HEK293T (cell line): ENCODE measurements at places on chromosomes 5 and 9.

- no peak for DNase-seq
Observed at GRCh38 chr5:132413567-132413966, 44.1 kb downstream of the SLC22A5 start.

- no peak for DNase-seq
Observed at GRCh38 chr5:149993471-149993870, 7.0 kb downstream of the TIGD6 start.

DNA sequence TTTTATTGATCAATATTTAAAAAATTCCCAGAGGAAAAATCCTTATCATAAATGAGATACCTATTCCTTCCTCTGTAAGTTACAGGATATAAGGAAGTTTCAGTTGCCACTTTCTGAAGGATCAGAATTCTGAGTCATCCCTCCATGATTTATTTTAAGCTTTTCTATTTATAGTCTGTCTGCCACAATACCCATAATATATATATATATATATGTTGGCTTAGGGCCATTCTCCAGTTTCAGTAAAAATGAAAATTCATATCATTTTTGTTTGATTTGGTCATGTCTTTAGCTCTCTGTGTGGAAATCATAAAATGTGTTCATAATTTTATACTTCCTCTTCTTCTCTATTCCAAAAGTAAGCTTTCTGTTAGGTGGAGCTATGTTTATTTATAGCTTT lies 215.8 kb upstream of the CYLC2 start:
- DNase-seq = no peak

DNA sequence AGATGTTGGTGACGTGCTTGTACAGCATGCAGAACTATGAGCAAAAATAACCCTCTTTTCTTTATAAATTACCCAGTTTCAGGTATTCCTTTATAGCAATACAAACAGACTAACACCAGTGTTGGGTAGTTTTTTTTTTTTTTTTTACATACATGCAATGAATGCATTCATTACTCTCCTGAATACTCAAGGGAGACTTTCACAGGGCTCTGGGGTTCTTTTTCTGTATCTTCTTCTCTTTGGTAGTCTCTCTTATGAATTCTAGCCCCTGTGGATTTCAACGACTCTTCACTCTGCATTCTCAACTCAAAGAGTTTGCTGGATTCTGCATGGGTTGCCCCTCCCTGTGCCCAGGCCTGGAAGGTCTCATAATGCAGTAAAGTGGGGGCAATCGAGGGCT lies 27.8 kb downstream of the PTTG1 start:
- DNase-seq = no peak

- no peak for DNase-seq
Observed at GRCh38 chr9:70410368-70410767, 4.1 kb downstream of the KLF9 start.

- no peak for DNase-seq
Observed at GRCh38 chr9:121357011-121357410, 13.0 kb downstream of the STOM start.

DNA sequence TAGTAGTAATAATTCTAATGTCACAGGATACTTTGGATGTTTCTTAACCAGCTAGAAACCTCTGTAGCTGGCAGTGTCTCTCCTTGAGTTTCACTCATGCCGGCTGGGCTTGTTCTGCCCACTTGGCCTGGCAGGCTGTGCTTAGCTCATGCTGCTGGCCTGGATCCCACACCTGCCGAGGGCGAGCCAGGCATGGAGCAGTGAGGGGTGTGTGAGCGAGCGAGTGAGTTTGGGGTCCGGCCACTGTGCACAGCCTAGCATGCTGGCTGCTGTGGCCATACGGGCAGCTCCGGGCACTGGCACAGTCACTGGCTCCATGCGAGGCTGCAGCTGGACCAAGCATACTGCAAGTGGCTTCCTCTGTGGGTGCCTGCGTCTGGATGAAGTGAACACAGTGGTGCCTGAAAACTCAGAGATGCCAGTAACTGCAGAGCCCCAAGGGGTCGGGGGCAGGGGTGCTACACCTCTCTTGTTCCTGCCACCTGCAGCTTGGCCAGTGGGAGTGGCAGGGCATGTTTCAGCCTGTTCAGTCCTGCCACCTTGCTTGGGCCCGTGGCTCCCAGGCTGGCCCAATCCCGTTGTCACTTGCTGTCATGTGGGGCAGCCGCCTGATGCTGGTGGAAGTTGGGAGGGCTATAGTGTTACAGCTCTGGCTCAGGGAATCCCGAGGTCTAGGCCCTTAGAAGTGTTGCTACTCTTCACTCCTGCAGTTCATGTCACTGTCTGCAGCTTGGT lies 9.9 kb downstream of the FSD1L start:
- DNase-seq = no peak

- no peak for DNase-seq
Observed at GRCh38 chr9:92612292-92612691, 57.6 kb downstream of the IPPK start.

GRCh38 chr5:88660264-88660946 lies 222.6 kb downstream of the MEF2C start:
- DNase-seq = no peak

GRCh38 chr9:14584571-14584970 lies 108.7 kb downstream of the ZDHHC21 start:
- no peak for DNase-seq

DNA sequence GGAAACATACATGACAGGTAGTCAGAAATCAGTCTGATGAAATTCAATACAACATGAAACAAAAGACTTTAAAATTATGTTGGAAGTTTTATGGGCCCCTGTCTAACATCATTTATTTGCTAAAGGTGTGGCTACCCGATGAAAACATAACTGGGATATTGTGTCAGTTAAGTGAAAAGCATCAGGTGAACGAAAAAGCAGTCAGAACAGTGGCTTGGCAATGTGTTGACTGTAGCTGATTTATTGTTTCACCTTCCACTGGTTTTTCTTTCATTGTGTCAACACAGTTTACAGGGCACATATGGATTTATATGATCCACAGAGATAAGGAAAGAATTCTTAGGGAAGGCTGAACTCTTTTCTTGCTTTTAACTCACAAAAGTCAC lies 429.6 kb upstream of the ZNF608 start:
- DNase-seq = no peak

GRCh38 chr9:16898464-16898863 lies 28.0 kb upstream of the BNC2 start:
- DNase-seq = no peak

GRCh38 chr9:127977884-127978647 lies 2.7 kb downstream of the EEIG1 start:
- DNase-seq = no peak

DNA sequence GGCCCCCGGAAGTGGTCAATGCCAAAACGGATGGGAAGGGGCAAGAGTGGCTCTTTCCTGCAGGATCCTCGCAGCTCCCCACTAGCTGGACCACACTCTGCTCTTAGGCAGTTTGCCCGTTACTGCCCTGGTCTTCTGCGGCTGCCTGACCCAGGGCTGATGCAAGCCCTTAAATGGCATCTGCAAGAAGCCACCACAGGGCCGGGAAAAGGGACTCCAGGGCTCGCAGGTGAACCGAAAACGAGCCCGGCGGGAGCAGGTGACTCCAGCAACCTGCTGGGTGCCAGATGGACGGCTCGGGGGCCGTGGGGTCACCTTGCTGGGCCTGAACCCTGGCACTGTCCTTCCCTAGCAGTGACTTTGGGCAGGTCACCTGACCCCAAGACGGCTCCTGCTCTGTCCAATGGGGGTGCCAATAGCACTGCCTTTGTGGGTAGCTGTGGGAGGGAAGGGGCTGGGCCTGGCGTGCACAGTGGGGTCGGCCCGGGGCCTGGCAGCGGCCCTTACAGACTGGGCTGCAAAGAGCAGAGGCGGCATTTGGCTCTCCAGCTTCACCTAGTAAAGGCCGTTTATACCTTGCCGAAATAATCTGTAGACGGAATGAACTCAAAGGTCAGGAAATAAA lies 1.3 kb downstream of the TMEM250 start:
- DNase-seq = no peak

- DNase-seq = no peak
Observed at GRCh38 chr9:88052321-88052965, 78.1 kb upstream of the CDK20 start.

- DNase-seq = no peak
Observed at GRCh38 chr9:108544866-108545265, 310.9 kb downstream of the ACTL7B start.

GRCh38 chr5:131104169-131104808 lies 60.8 kb downstream of the HINT1 start:
- no peak for DNase-seq

DNA sequence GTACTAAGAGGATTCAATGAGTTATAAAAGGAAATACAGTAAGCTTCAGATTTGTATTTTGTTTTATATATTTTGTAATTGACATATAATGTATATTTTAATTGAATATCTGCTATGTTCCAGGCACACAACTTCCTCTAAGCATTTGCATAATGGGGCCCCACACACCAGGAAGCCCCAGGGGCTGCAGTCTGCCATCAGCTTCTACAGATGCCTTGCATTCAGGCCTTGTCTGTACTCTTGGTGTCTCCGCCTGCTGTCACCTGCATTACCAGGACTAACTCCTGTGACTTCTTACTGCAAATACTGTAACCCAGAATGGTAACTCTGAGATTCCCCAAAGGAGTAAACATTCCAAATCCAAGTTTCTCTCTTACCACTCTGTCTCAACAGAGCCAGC lies 20.6 kb downstream of the ARL15 start:
- DNase-seq = no peak

DNA sequence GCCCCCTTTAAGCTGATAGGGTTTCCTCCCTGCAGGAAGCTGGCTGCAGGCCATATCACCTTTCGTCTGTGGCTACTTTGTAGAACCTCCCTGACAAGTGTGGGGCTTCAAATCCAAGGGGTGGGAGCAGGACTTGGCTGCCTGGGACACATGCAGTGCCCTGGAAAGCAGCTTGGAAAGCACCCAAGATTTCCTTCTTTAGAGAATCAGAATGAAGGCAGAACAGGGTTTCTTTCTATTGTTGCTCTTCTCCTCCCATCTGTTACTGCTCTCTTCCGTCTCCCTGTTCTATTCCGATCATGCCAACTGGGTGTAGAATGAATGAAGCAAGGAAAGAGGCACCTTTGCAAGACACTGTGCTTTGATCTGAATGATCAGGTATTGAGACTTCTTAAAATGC lies 282.2 kb downstream of the MED10 start:
- no peak for DNase-seq

- no peak for DNase-seq
Observed at GRCh38 chr9:22401671-22402070, 45.0 kb upstream of the DMRTA1 start.

- DNase-seq = no peak
Observed at GRCh38 chr9:105854026-105854782, 159.9 kb downstream of the TMEM38B start.

GRCh38 chr9:21239911-21240310 lies at the start of gene IFNA14:
Gene IFNA14 (minus strand): TSS chr9:21240005. CDS start chr9:21239935, 70 bp downstream.
- DNase-seq = no peak

DNA sequence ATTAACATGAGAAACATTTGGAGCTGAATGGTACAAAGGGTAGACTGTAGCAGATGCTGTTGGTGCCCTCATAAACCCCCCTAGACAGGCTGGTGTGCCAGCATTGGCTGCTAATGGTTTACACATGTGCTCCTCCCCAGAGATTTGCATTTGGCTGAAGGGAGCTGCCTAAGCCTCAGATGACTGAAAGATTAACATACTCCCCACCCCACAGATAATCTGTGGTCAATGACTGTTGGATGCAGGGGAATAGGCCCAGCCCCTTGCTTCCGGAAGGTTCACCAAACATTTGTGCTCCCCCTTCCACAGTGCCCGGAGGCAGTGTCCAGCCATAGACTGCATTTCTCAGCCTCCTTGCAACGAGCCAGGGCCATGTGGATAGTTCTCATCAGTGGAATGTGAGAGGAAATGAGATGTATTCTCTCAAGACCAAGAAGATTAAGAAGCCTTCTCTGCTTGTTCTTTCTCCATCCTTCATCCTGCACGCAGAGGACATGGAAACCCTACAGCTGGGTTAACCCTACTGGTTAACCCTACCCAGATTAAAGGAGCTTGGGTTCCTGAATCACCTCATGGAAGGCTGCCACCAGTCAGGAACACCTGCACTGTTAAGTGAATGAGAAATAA lies 79.6 kb downstream of the PHAX start:
- DNase-seq = no peak

DNA sequence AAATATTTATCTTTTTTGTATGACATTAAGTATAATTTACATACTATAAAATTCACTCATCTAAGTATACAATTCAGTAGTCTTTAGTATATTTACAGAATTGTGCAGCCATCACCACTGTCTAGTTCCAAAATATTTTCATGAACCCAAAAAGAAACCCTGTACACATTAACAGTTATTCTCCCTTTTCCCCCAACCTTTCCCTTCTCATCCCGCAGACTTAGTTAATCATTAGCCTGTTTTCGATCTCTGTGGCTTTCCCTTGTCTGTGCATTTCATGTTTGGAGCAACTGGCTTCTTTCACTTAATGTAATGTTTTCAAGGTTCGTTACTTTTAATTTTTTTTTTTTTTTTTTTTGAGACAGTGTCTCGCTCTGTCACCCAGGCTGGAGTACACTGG lies 37.5 kb downstream of the MTREX start:
- no peak for DNase-seq

DNA sequence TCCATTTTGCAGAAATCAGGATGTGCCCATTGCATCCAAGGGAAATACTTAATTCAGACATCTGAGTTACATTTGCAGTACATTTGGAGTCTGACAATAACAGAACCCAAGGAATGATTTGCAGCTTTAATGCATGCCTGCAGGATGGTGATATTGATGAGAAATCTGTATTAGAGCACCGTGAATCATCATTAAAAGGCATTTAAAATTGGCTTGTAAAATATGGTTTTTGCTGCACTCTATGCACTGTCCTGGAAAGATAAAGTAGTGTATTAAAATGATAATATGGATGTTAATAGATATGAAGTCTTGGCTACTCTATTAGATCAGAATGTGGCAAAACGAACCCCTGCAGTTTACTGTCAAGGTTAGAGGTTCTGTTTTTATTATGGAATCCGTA lies 556.9 kb downstream of the MAT2B start:
- DNase-seq = no peak

DNA sequence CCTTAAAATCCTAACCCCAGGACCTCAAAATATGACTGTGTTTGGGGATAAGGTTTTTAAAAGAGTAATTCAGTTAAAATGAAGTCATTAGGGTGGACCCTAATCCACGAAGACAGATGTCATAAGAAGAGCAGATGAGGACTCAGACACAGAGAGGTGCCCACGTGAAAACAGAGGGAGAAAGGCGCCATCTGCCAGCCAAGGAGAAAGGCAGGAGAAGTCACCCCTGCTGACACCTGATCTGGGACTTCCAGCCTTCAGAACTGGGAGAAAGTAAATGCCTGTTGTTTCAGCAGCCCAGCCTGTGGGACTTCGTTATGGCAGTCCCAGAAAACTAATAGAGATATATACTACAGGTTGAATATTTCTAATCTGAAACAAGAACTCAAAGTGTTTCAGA lies 67.4 kb downstream of the ROR2 start:
- DNase-seq = no peak

- no peak for DNase-seq
Observed at GRCh38 chr5:59067956-59068656, 485.2 kb downstream of the RAB3C start.
